Activated CD8-positive, alpha-beta T cell treated with anti-CD3 and anti-CD28 coated beads, Interleukin-2, amount 10 ng/mL, durations not matched to agents 7 days and 5 days (primary cell): ENCODE measurements at places on chromosomes 1 and 21.

- DNase-seq = no peak
Observed at GRCh38 chr1:87916965-87917364, 588.3 kb downstream of the LMO4 start.

- DNase-seq = no peak
Observed at GRCh38 chr1:87497380-87498203, 168.9 kb downstream of the LMO4 start.

DNA sequence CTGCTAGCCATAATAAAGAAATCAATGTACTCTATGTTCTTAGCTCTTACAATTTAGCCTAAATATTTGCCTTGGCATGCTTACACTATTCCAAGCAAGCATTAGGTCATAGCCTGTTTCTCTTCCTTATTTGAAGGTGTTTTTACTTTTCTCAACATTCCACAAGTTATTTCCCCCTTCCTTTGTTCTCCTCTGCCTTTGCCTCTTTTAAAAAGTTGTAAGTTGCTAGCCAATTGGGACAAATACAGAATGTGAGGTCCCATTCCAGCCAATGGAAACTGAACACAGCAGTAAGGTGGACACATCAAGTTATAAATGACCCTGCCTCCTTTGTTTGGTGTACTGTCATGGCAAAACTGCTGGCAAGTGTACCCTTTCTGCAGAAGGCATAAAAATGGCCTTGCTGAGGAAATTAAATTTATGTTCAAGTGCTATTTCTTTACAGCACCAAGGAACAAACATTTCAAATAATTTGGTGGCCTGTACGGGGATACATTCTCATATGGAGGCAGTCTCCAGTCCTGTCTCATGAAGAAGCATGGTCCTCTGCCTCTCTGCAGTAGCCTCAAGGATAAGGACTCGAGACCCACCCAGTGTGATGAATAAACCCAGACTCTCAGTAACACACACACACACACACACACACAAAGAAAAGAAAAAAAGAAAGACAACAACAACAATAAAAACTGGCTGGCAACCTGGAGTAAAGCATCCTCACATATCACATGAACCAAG lies 28.8 kb upstream of the FMO1 start:
- DNase-seq = no peak

GRCh38 chr1:172914501-172915144 lies 136.1 kb downstream of the TNFSF18 start:
- DNase-seq = no peak

DNA sequence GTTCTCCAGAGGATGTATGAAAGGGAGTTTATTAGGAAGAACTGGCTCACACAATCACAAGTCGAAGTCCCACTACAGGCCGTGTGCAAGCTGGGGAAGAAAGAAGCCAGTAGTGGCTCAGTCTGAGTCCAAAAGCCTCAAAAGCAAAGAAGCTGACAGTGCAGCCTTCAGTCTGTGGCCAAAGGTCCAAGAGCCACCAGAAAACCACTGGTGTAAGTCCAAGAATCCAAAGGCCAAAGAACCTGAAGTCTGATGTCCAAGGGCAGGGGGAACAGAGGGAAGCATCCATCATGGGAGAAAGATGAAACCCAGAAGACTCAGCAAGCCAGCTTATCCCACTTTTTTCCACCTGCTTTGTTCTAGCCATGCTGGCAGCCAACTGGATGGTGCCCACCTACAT lies 21.4 kb upstream of the CEP350 start:
- no peak for DNase-seq

GRCh38 chr1:55481634-55482033 lies 266.5 kb upstream of the USP24 start:
- no peak for DNase-seq

GRCh38 chr1:148296511-148296910 lies 144.4 kb upstream of the NBPF11 start:
- no peak for DNase-seq

DNA sequence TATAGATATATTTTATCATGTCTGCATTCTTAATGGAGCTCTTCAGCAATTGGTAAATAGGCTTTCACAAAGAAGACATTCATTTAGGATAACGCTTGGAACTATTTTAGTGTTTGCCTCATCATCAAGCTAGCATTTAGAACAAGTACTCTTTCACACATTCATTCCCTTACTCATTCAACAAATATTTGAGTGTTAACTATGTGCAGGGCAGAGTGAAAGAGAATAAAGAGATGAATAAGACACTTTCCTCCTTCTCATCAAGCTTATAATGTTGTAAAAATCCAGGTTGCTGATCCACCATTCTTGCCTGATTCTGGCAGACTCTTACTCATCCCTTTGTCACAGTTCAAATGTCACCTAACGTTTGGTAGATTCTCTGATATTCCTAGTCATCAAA lies 386.3 kb upstream of the BEND5 start:
- no peak for DNase-seq
